ENCODE measurements at places on chromosomes 5 and 9.

- DNase-seq, result peak; percentile 48
These were observed 25.7 kb downstream of the SLC1A1 start for GRCh38 chr9:4515958-4516375.

- no peak for DNase-seq
These were observed 365.9 kb downstream of the MLLT3 start for GRCh38 chr9:20256284-20256948.

DNA sequence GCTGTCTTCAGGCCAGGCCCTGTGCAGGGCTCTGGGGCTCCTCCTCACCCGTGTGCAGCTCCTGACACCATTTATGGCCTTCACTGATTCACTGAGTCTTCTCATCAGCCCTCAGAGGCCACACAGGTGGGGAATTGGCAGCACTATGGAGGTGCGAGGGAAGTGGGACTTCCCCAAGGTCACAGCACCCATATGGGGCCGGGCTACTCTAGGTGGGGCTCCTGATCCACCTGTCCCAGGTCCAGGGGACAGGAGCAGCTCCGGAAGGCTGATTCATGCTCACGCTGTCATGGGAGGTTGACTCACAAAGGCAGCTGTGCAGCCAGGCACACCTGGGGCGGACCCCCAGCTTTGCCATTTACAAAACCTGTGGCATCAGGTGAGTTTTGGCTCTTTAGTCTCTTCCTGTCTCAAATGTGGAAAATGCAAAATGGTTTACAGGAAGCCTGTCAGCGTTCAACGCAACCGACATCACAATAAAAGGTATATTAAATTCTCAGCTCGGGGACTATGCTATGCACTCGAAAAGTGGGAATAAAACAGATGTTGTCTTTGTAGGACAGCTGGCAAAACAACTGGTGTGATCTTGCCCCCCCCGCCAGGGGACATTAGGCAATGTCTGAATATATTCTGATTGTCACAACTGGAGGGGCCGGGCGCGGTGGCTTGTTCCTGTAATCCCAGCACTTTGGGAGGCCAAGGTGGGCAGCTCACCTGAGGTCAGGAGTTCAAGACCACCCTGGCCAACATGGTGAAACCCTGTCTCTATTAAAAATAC is 15.0 kb downstream of the NAIF1 start:
- DNase-seq, result peak; percentile 34

DNA sequence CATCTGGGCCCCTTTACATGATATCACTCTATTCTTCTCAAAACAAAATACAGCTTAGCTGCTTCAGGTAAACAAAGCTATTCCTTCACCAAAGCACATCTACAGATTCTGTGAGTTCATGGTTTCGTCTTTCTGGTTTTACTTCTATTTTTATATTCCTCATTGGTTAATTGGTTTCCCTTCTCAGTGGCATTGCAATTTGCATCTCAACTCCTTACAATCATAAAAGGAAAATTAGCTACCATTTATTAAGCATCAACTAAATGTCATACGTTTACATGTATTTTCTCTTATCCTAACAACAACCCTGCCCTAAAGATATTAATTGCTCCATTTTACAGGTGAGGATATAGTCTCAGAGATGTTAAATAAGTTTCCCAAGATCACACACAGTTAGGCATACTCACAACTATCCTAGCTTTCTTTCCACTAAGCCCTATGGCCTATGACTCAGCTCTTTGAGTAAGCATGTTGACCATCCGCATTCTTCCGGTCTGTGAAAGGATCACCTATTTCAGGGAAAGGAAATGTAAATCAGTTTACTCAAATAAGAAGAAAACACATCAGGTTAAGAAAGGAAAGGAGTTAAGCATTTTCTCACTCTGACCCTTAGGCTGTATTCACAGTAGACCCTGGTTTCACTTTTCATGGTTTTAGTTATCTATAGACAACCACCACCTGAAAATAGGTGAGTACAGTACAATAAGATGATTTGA is 146.1 kb downstream of the CAAP1 start:
- DNase-seq, result no peak

DNA sequence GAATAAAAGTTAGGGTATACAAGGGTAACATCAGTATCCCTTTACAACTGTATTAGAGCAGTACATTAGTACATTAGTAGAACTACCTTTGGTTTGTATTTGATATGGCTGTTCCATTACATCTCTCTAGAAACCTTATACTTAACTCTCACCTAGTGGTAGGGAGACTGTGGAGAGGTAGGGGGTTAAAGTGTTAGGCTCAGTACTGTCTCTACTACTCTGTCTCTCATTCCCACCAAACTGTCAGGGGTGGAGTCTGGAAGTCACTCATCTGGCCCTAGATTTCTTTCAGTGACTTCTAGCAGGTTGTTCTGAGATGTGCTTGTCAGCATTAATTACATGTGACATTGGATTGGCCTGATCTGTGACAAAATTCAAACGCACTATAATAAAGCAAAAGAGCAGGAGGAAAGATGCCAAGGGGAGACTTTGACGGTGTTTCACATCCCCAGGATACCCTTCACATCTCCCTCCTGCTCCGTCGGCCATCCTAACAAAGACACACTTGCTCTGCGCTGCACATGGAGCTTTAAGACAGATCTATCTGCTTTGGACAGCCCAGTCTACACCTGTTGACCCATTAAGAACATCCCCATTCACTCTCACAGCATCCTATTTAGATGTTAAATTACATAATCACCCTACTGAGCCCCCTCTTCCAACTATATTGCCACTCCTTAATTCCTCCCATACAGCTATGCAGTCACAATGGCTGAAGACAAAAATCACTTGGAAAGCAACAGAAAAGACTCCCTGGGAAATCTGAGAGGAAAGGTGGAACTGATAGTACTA is 1043.0 kb upstream of the DMAC1 start:
- DNase-seq, result no peak
